ENCODE measurements at places on chromosomes 5 and 9. TPM values are rescaled to one million over a fixed set of nuclear protein-coding genes. Genes with fewer than 3 reads are reported as not detected.

The IL13 gene
- total RNA-seq: 0.50 TPM

The CTXN3 gene
- total RNA-seq: not detected

The PDE8B gene
- 4.8 TPM for total RNA-seq

The ACOT12 gene
- not detected for total RNA-seq

The C5orf52 gene
- not detected for total RNA-seq

The IFNA13 gene
- 0.66 TPM for total RNA-seq

The UBTD2 gene
- 41.2 TPM for total RNA-seq

The ELAVL2 gene
- total RNA-seq: 1.4 TPM

The TYRP1 gene
- 0.64 TPM for total RNA-seq

The GRM6 gene
- total RNA-seq: not detected

The GNE gene
- total RNA-seq: 12.4 TPM

The GEMIN5 gene
- total RNA-seq: 22.0 TPM

The PAPPA gene
- 3.2 TPM for total RNA-seq

The HCN1 gene
- not detected for total RNA-seq

The PCA3 gene
- total RNA-seq: not detected

The C9orf43 gene
- 0.72 TPM for total RNA-seq

The POLR3G gene
- 1.7 TPM for total RNA-seq
